ENCODE measurements at places on chromosomes 3 and 15.

GRCh38 chr3:82641701-82642100 lies 880.3 kb upstream of the GBE1 start:
- no peak for DNase-seq

- DNase-seq, result no peak
These were observed 41.1 kb upstream of the UBE2E2 start for GRCh38 chr3:23161896-23162570.

DNA sequence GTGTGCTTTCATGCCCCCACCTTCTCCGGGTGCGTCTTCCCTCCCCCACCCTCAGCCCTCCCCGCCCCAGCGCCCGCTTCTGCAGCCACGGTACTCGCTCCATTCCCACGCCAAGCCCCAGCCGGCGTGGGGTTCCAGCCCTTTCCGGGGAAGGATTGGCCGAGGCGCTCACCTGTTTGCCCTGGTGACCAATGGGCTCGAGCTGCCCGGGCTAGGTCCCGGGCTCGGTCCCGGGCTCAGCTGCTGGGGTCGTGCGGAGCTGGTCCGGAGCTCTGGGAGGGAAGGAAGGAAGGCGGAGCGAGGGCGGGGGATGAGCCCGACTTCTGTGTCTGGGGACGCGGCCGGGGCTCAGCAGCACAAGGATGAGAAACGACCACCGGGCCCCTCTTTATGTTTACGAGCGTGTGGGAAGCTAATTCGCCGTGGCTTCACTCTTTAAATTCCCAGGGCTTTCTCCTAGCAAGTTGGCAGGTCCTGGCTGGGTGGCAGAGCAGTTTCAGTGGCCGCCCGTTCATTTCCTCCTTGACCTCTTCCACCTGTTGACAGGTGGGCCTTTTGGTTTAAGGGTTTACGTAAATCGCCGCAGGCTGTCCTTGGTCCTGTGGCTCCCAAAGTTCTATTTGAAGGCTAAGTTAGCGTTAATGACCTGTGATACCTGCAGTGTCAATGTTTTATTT lies at the start of gene IGSF10:
IGSF10 (minus strand) TSS at position 288 of the 677 bp plus-strand sequence. CDS start 2,352 bp downstream, outside the sequence.
- peak; percentile 61 for DNase-seq

DNA sequence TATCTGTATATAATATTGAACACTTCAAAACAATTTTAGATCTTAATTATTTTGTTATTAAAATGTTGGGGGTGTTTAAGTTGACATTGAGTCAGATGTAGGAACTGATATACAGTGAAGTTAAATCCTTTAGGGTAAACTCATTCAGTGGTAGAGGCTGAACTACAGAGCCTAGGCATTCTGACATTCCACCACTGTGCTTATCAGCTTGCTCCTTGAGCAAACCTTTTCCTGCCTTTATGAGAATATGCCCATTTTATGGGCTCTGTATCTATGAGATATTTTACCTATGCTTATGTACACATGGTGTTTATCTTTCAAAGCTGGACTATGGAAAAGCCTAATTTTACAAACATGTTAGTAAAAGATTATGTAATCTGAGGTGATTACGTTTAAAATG lies 407.5 kb downstream of the ZBTB20 start:
- DNase-seq, result no peak

GRCh38 chr15:80507131-80507530 lies 102.9 kb downstream of the ARNT2 start:
- no peak for DNase-seq

- no peak for DNase-seq
These were observed 170.9 kb downstream of the ANXA2 start for GRCh38 chr15:60226924-60227323.

- DNase-seq, result no peak
These were observed 23.1 kb upstream of the RHO start for GRCh38 chr3:129505341-129505740.

DNA sequence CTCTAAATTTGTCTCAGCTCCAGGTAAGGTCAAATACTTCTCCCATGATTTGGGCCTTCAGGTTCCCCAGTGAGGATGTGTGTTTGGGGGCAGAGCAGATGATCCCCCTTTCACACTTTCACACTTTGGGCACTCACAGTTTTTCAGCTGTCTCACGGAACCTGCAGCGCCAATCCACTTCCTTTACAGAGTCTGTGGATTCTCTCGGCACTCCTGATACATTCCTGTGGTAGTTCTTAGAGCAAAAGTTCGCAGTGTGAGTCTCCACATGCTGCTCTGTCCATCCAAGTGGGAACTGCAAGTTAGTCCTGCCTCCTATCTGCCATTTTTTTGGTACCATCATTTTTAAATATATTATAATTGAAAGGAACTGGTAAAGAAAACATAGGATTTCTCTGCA lies 20.2 kb upstream of the CPOX start:
- no peak for DNase-seq

- DNase-seq, result no peak
These were observed 311.5 kb downstream of the SV2B start for GRCh38 chr15:91411586-91411985.

- no peak for DNase-seq
These were observed 80.1 kb downstream of the CD200 start for GRCh38 chr3:112413074-112413473.

- DNase-seq, result no peak
These were observed 1.4 kb upstream of the SLC51A start for GRCh38 chr3:196214783-196215441.

GRCh38 chr15:69145694-69146492 lies 14.5 kb upstream of the GLCE start:
- no peak for DNase-seq

DNA sequence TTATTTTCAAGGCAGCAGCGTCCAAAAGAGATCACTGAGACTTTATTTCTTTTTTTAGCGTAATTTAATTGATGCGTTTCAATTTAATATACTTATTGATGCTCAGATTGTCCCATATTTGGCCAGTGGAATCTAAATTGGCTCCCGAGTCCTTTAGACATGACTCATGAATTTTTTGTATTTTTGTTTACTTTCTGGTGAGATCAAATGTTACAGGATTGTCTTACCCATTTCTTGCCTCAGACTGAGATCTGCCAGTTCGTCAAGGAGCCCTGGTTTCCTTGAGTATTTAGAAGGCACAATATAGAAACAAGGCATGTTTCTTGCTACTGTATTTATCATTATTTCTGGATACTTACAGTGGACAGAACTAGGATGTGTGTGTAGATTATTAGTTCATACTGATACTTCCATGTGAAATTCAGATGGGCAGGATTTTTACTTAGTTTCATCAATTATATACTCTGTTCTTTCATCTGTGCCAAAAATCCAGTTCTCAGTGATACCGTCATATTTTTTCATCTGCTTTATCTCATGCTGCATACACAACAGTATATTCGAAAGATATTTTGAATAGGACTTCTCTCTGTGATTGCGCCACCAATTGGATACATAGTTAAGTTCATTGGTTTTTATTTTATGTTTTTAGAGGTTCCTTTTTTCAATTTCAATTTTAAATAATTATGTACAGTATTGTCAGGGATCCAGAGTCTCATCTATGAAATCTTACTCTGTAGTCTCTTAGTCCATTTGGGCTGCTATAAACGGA lies 436.9 kb upstream of the C2CD4B start:
- no peak for DNase-seq

- no peak for DNase-seq
These were observed 42.2 kb downstream of the ZNF609 start for GRCh38 chr15:64502551-64502950.

DNA sequence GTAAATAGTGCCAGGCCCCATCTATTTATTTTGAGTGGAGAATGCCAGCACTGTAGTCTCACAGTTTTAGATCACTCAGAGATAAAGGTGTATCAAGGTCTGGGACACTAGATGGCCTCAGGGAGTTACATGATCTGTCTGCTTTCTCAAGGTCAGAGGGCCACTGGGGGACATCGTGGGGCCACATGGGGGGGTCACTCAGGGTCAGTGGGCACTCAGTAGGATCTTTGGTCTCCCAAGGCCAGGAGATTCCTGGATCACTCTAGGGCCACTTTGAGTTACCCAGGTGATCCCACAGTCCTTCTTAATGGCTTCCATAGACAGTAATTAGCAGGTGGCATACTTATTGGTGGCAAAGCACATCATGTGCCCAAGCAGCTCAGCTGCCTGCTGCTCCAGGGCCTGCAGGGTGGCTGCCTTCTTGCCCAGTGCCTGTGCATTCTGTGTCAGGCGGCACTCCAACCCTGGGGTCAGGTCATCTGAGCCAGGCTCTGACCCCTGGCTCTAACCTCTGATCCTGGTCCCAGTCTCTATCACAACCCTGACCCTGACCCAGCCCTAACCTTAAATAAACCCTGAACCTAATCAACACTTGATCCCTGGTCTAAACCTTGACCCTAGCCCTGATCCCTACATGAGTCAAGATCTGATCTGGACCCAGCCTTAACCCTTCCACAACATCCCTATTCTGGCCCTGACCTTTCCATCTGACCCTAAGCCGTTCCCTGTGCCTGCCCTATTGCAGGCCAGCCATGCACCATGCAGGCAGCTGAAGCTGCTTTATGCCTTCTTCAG lies 1.8 kb upstream of the LAMB2 start:
- DNase-seq, result no peak

- DNase-seq, result no peak
These were observed 58.1 kb downstream of the XXYLT1 start for GRCh38 chr3:195212749-195213375.

DNA sequence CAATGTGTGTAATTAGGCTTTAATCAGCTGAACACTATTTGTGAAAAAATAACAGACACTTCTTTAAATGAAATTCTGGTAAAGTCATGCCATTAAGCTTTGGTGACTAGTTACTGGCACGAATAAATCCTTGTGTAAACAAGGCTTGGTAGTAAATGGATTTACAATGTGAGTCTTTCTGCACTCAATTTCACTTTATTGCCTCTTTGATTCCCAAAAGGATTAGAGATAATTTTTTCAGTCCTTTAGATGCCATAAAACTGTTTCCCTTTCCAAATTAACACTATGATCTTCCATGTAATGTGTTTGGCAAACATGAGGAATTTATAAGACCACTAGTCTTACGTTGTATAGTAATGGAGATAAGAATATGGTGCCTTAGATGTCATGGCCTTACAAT lies 339.5 kb upstream of the DNAJC19 start:
- DNase-seq, result no peak

DNA sequence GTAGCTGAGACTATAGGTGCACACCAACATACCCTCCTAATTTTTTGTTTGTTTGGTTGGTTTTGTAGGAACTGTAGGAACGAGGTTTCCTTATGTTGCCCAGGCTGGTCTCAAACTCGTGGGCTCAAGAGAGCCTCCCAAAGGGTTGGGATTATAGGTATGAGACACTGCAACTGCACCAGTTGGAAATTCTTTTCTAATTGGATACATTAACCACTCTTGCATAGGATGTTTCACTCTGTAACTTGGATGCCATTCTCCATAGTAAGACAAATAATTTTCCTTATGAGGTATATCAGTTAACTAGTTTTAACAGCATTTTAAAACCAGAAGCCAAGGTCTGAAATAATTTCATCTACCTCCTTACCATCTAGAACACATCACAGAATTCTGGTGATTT lies 6.7 kb upstream of the ALCAM start:
- DNase-seq, result no peak

DNA sequence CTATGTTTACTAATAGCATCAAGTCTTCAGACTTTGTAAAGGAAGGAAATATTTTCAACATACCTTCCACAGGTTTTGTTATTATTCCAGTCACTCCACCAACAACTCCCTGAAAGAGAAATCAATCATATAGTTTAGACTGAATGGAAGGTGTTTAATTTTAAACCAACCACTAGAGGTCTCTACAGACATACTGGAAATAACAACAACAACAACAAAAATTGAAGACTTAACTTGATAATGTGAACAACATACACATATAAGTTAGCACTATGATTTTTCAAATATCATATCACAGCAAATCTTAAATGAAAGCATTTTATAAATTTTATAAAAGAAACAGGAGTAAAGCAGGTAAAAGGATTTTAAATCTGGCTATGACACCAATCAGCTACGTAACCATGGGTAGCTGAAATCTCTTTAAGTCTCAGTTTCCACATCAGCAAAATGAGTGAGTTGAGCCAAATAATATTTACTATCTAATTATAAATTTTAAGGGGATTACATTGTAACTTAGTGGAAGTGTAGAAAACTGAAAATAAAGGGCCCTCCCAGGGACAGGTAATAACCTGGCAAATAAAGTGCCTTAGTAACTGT lies 188.2 kb downstream of the VPS13C start:
- DNase-seq, result peak; percentile 15

DNA sequence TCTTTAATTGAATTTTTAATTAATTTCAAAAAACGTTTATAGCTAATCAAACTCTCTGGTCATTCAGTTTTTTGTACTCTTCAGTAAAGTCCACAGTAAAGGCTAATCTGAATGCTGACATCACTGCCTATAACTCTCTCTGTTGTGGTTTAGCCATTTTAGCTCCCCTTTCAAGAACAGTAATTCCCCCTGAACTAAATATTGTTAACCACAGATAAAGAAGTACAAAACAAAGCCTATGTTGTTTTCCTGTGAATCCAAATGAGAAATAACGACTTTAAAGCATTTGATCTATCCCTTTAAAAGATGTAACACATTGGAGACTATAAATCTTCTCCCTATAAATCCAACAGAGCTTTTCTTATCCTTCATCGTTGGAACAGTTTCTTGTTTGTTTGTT lies 94.2 kb downstream of the ZBTB20 start:
- DNase-seq, result no peak

DNA sequence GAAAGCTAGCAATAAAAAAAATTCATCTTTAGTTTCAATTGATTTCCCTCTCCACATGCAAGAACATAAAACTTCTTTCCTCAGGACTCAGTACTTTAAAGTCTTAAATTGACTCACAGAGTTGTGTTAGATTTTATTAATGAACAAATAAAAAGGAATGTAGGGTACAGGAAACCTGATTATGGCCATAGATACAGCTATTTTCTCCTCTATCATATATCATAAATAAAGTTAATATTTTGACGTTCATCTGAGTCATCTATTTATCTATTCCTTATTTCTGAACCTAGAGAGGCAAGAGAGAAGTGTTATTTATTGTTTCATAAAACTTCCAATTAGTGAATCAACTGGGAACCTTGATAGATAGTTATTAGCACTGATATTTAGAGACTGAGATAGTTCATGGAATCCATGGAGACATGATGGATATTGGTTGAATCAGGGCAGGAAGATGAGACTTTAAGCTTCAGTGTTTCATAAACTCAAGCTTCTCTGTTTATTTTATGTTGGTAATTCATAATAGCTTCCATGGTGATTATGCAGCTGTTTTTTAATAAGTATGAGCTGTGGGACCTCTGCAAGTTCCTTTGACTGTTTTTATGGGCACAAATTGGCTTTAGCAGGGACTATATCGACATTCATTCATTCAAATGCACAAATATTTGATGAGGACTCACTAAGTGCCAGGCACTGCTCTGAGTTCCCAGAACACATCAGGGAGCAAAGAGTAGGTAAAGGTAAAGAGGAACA lies 143.5 kb upstream of the TGFBR2 start:
- no peak for DNase-seq

DNA sequence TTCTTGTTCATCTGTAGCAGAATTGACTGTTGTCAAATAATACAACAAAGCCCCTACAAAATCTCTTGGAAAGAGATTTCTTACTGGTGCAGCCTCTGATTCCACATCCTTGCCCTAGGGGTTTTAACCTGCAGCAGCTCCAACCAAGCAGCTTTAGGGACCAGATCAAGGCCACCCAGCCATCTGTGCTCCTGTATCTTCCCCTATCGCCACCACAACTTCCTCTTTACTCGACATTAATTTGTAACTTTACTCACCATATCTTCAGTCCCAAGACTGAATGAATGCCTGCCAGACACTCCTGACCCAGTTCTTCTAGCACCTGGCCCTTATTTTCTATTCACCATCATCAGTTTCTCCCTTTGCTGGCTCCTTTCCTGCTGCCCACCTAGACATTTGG lies 156.6 kb upstream of the IL12A start:
- no peak for DNase-seq

All from neural progenitor cell (in vitro differentiated cells).